ENCODE measurements at places on chromosomes 13 and 19.

DNA sequence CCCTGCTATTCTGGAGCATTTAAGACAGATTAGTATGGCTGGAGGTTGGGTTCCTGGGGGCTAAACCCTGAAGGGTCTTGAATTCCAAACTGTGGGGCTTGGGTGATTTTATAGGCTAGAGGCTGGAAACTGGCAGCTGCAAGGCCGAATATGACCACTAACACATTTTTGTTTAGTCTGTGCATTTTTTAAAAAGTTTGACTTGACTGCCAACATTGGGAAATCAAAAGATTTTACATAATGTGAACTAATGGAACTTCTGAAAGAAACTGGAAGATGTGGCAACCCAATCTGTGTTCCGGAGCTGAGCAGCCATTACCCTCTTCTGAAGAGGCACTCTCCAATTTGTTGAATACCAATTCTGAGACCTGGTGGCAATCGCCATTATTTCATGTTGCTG, 5.1 kb downstream of the ZNF784 start:
- DNase-seq = no peak

GRCh38 chr13:78468621-78469020, 134.7 kb downstream of the POU4F1 start:
- no peak for DNase-seq

GRCh38 chr13:79297128-79297527, 108.9 kb downstream of the RBM26 start:
- DNase-seq = no peak

DNA sequence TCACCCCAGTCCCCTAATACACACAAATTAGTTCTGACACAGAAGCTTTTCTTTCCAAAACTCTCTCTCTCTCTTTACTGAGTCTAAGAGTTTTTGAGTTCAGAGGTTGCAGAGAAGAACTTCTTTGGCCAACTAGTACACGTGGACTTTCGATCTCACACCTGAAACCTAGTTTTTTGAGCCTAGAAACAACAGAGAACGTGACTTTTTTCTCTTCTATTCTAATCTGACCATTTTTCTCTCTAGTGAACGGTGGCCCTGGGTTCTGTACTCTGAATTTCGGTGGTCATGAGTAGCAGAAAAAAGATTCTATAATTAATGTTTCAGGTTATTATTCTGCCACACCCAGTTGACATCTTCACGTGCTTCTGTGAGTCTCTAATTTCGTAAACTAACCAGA, 24.2 kb downstream of the PCDH20 start:
- DNase-seq = no peak

DNA sequence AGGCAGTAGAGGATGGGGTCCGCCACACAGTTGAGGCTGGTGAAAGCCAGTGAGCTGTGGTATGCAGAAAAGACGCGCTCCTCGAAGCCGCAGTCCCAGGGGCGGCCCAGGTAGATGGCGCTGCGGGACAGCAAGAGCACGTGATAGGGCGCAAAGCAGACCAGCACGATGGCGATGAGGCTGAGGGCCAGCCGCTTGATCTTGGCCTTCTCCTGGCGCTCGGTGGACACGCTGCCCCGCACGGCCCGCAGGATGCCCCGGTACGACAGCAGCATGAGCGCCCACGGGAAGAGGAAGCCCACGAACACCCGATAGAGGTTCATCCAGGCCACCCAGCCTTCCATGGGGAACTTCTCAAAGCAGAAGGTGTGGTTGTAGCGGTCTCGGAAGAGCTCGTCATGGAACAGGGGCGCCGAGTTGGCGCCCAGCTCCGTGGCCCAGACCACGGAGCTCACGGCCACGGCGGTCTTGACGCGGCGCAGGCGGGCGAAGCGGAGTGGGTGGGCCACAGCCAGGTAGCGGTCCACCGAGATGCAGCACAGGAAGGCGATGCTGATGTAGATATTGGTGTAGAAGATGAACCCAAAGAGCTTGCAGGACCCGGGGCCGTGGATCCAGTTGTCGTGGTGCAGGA, 6.5 kb upstream of the OPA3 start:
- no peak for DNase-seq

DNA sequence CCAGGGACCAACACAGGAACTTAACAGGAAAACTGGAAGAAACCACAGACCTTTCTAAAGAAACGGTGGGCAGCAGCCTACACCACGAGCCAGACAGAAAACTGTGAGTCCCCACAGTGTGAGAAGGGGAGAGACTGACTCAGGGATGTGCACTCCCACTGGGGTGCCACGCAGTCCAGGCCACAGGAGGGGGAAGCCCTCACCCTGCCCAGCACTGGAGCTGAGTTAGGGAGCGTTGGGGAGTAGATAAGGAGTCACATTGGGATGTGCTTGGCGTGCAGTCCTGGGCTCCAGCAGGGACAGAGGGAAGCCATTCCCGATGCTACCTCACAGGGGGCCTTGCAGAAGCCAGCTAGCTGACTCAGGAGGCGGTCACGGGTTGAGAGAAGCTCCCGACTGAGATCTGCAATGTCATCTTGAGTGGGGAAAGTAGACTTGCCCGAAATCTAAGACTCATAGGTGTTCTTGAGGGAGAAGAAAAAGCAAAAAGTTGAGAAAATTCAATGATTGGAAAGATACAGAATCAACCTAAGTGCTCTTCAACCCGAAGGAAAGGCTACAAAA, 17.3 kb downstream of the SIGLEC8 start:
- DNase-seq = no peak

DNA sequence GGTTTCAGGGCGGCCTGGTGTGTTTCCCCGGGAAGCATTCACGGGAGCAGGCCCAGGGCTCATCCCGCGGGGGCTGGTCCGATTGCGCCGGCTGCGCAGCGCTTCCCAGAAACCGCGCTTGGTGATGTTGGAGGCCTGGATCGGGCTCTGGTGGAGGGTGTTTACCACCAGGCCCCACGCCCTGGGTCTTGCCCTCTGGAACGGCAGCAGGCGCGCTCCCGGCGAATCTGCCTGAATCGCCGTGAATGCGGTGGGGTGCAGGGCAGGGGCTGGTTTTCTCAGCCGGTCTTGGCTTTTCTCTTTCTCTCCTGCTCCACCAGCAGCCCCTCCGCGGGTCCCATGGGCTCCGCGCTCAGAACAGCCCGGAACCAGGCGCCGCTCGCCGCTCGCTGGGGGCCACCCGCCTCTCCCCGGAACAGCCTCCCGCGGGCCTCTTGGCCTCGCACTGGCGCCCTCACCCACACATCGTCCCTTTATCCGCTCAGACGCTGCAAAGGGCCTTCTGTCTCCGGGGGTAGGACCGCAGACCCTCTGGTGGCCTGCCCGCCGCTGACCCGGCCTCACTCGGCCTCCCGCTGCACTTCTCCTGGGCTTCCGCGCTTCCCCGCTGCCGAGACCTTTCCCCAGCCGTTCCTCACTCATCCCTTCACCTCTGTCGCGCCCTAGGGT, 69.4 kb upstream of the GJB6 start:
- no peak for DNase-seq
